Uterus (tissue), 4 donors: ENCODE measurements at places on chromosomes 1 and 21. TPM values are rescaled to one million over a fixed set of nuclear protein-coding genes. Genes with fewer than 3 reads are reported as not detected.

DNA sequence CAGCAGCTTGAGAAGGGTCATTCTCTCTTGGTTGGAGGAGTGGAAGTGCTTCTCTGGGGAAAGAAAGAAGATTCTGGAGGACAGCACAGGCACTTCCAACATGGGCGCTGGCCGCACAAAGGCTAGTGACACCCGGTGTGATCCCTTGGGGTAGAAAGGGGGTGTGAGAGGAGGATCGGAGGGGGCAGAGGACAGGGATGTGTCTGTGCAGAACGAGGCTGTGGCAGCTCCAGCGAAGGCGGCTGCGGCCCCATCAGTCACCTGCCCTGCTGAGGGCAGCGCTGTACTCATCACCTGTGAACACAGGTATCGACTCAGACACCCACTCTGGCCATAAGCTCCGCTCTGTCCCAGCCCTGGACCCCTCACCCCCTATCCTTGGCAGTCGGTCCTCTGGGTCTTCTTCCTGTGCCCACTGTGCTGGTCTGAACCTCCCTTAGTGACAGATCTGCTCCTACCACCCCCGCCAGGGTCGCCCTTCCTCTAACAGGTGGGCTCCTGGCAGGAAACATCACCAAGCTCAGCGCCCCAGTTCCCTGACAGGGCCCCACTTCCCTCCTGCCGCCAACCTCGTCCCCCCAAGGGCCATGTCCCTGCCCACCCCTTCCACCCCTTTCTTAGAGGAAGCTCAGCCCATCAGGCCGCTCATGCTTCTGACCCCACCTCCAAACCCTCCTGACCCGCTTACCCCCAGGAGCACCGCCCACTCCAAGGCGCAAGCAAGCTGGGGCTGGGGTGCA, 20.1 kb downstream of the TP73 start:
- DNase-seq, result no peak
- H3K27ac ChIP-seq, result no peak overlapping the region
- no peaks in the 10 kb centered on the region for H3K36me3 ChIP-seq
- no peaks in the 10 kb centered on the region for H3K4me1 ChIP-seq

DNA sequence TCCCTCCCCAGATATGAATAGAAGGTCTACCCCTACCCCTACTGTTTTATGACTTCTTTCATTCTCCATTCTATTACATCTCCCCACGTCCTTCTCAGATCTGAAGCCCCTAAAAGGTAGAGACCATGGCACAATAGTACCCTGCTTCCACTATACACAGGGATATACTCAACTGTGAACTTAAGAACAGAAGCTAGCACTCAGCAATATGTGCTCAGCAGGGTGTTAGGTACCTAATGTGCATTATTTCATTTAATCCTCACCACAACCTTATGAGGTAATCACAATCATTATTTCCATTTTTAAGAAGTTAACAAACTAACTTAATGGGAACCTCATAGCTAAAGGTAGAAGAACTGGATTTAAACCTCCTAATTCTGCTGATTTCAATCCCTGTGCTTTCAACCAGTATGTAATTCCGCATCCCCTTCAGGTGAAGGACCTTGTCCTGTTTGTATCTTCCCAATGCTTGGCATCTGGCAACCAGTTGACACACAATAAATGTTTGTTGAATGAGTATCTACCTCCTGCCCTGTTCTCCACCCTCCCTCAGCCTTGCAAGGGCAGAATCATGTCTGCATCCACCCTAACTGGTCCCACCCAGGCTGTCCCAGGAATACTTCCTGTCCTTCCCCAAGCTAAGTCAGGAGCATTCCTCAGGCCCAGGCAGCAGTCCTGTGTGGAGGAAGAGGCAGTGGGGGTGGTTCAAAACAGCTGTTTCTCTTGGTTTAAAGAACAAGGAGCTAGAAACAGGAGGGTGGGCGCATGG, 6.5 kb downstream of the DENND2D start:
- no peak overlapping the region for H3K27ac ChIP-seq
- H3K4me3 ChIP-seq, result no peak overlapping the region
- no peak for DNase-seq
- H3K4me1 ChIP-seq, result no peaks in the 10 kb centered on the region
- H3K36me3 ChIP-seq, result no peaks in the 10 kb centered on the region

IGSF3 gene
- 11.6 TPM for total RNA-seq

SUCO gene
- 128 TPM for total RNA-seq

- H3K4me1 ChIP-seq, result no peaks in the 10 kb centered on the region
- peak; percentile 56 for DNase-seq
- H3K27ac ChIP-seq, result no peak overlapping the region
Observed at GRCh38 chr1:67853704-67854103, 20.4 kb upstream of the GNG12 start.

GRCh38 chr1:158310623-158311022, 20.7 kb downstream of the CD1B start:
- no peak for DNase-seq
- H3K36me3 ChIP-seq, result no peaks in the 10 kb centered on the region
- no peak overlapping the region for H3K4me3 ChIP-seq
- H3K27me3 ChIP-seq, result no peaks in the 10 kb centered on the region
- no peak overlapping the region for H3K27ac ChIP-seq

- no peak for DNase-seq
- H3K36me3 ChIP-seq, result no peaks in the 10 kb centered on the region
- H3K4me3 ChIP-seq, result no peak within 1 kb of the TSS
- peaks cover 4% of the 10 kb centered on the region for H3K27me3 ChIP-seq
- H3K27ac ChIP-seq, result no peak within 1 kb of the TSS
- no peaks in the 10 kb centered on the region for H3K4me1 ChIP-seq
Observed at GRCh38 chr1:11761988-11762406, at the start of gene C1orf167. Gene C1orf167, plus strand, starts transcription at chr1:11762193. Its CDS starts 2,208 bp downstream, at chr1:11764401.

GRCh38 chr1:22431965-22432364, 19.7 kb upstream of the ZBTB40 start:
- no peak overlapping the region for H3K4me3 ChIP-seq
- no peak for DNase-seq
- H3K36me3 ChIP-seq, result no peaks in the 10 kb centered on the region
- H3K27ac ChIP-seq, result no peak overlapping the region
- no peaks in the 10 kb centered on the region for H3K27me3 ChIP-seq
- H3K4me1 ChIP-seq, result no peaks in the 10 kb centered on the region

DYNLT4 gene
- not detected for total RNA-seq

DNA sequence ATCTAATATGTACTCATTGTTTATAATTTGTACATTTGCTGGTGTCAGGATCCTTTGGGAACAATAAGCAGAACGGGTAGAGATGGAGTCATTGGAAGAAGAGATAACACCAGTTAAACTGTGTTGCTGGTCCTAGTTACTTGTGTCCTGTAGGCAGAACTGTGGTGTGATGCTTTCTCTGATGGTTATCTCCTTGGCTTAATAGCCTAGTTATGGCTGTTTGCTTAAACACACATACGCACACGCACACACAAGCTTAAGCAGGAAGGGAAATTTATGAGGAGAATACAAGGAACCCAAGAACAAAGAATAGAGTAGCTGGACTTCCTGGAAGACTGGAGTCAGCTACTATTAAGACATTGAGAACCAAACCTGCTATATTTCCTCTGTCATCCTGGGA, 5.7 kb upstream of the PKN2 start:
- no peaks in the 10 kb centered on the region for H3K27me3 ChIP-seq
- H3K36me3 ChIP-seq, result no peaks in the 10 kb centered on the region
- no peak for DNase-seq
- no peak overlapping the region for H3K4me3 ChIP-seq
- H3K27ac ChIP-seq, result no peak overlapping the region

ENAH gene
- 109 TPM for total RNA-seq

DNA sequence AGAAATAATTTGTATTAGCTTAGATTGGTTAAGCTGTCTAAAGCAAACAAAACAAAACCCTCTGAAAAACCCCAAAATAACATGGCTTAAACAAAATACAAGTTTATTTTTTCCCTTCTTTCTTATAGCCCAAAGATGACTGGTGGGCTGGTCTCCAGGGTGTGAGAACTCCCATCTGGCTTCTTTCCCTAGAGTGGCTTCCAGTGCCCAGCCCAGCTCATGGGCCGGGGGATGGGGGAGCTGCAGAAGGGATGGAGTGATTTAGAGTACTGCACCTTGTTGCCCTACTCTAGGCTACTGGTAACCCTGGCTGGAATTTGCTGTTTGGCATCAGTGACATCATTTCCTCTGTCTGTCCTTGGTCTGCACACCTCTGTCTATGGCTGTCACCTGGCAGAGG, 223.0 kb downstream of the PBX1 start:
- H3K27ac ChIP-seq, result peak overlapping the region; percentile 92
- H3K27me3 ChIP-seq, result no peaks in the 10 kb centered on the region
- DNase-seq, result no peak
- no peaks in the 10 kb centered on the region for H3K36me3 ChIP-seq

DNA sequence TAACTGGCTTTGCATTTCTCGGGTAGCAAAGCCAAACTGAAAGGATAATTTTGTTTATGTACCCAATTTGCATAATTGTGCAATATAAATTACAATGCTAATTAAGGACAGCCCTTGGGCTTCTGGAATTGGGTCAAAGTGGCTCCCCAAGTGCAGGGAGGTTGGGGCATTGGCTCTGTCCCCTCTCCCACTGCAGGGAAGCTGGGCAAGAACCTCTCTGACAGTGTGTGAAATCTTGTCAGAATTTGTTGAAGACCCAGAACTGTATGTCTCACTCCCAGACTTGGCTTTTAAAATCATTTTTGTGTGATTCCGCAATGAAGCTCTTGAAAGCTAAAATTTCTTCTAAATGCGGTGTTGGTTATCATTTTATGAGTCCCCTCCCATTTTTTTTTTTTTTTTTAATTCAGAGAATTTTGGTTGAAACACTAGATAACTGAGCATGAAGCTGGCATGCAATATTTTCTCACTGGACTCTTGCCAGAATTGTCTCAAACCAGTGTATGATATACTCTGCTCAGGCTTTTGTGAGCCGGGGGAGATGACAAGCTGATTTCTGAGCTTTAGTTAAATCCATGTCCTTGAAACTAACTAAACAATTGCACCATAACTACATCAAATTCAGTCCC, 878.9 kb upstream of the CXADR start:
- H3K27ac ChIP-seq, result peak overlapping the region; percentile 73
- H3K27me3 ChIP-seq, result no peaks in the 10 kb centered on the region
- no peak overlapping the region for H3K4me3 ChIP-seq
- H3K4me1 ChIP-seq, result no peaks in the 10 kb centered on the region
- DNase-seq, result no peak
- H3K36me3 ChIP-seq, result no peaks in the 10 kb centered on the region

DNA sequence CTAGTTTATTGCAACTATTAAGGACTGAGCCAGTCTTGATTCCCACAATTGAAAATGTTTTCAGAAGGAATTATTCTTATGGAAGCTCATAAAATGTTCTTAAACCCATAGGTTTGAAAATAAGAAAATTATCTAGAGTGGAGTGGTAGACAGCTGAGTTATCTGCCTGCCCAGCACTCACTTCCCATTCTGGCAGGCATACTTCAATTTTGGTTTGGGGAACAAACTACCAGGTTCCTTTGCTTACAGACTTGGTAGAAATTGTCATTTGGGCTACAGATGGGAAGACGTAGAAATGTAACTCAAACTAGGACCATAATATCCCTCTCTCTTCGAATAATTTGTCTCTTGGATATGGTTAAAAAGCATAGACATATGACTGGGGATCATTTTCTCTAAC, 18.4 kb downstream of the JUN start:
- no peaks in the 10 kb centered on the region for H3K27me3 ChIP-seq
- no peaks in the 10 kb centered on the region for H3K36me3 ChIP-seq
- H3K4me1 ChIP-seq, result peaks cover 7% of the 10 kb centered on the region
- no peak for DNase-seq
- H3K4me3 ChIP-seq, result no peak overlapping the region
- H3K27ac ChIP-seq, result no peak overlapping the region

GRCh38 chr1:247906504-247907047, 11.2 kb downstream of the OR2W3 start:
- no peak overlapping the region for H3K27ac ChIP-seq
- no peaks in the 10 kb centered on the region for H3K36me3 ChIP-seq
- no peaks in the 10 kb centered on the region for H3K27me3 ChIP-seq

DNA sequence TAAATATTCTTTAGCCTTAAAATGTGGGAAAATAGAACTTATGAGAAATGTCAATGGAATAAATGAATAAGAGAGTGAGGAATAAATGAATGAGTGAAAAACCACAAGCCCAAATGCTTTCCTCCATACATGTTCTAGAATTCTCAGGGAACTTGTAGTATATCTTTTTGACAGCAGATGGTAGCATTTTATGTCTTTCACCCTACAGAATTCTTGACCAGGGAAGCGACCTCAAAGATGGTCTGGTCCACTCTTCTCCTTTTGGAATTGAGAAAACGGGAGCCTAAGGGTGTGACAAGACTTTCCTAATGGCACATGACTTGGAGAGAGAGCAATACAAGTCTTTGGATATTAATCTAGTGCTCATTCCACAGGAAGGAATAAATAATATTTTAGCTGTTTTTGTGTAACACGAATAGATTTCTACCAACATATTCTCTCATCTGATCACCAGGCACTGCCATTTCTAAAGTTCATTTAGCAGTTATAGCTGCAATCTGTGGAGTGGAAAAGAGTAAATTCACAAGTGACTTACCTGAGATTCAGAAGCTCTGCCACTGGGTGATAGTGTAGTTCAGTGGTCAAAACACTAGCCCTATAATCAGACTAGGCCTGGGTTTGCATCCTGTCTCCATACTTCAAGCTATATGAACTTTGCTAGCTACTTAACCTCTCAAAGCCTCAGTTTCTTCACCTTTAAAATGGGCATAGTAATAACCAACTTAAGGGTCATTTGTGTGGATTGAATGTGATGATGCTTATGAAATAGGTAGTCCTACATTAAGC, 15.0 kb upstream of the F5 start:
- no peak overlapping the region for H3K27ac ChIP-seq
- no peaks in the 10 kb centered on the region for H3K36me3 ChIP-seq
- DNase-seq, result no peak
- no peaks in the 10 kb centered on the region for H3K27me3 ChIP-seq
- no peaks in the 10 kb centered on the region for H3K4me1 ChIP-seq
- H3K4me3 ChIP-seq, result no peak overlapping the region

CLDN19 gene
- not detected for total RNA-seq

- DNase-seq, result no peak
- H3K4me3 ChIP-seq, result no peak overlapping the region
- H3K27ac ChIP-seq, result no peak overlapping the region
Observed at GRCh38 chr1:3663999-3664699, 11.8 kb downstream of the TP73 start.

MAEL gene
- 0.69 TPM for total RNA-seq

GRCh38 chr1:100482167-100482566, 55.8 kb upstream of the GPR88 start:
- no peak for DNase-seq
- H3K36me3 ChIP-seq, result no peaks in the 10 kb centered on the region
- H3K27me3 ChIP-seq, result no peaks in the 10 kb centered on the region
- no peaks in the 10 kb centered on the region for H3K4me1 ChIP-seq

BTBD8 gene
- total RNA-seq, result 5.1 TPM

PDZK1IP1 gene
- total RNA-seq, result not detected

GRCh38 chr1:79388694-79389361, 382.3 kb upstream of the ADGRL4 start:
- no peak overlapping the region for H3K4me3 ChIP-seq
- H3K27ac ChIP-seq, result no peak overlapping the region
- no peaks in the 10 kb centered on the region for H3K36me3 ChIP-seq
- DNase-seq, result no peak
- no peaks in the 10 kb centered on the region for H3K4me1 ChIP-seq
